ENCODE measurements at places on chromosomes 12 and 14.

- no peak for DNase-seq
Measured at GRCh38 chr14:33670235-33670634, 280.6 kb downstream of the EGLN3 start.

DNA sequence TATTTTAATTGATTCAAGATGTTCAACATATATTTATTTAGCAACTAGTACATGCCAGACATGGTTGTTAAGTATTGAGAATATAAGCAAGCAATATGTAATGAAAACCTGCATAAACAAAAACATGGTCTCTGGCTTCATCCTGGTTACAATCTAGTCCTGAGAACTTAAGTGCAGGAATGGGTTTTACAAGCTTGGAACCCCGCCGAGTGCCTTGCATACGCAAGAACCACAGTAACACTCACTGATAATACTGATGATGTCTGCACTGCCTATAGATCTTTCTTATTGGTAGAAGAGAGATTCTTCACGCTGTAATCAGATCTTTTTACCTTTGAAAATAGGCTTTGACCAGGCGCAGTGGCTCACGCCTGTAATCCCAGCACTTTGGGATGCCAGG lies 22.9 kb upstream of the CALM1 start:
- DNase-seq = no peak

DNA sequence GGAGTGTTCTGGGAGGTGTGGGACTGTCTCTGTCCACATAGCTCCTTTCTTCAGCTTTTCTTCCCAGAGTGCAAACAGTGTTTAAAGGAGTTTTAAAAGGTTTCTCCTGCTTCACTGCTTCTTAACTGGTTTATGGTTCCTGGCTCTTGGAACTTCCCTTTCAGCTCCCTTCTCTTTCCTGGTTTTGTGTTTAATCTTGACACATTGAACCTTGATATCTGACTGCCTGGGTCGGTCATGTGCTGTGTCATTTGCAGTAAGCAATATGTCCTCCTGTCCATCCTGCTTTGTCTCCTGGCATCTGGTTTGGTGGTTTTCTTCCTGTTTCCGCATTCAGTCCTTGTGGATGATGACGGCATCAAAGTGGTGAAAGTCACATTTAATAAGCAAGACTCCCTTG lies 2.2 kb downstream of the TMEM106C start:
- no peak for DNase-seq

GRCh38 chr14:106347890-106348755 lies 821.7 kb downstream of the TMEM121 start:
- DNase-seq = no peak

- DNase-seq = peak; percentile 55
Measured at GRCh38 chr12:64675795-64676194, 65.5 kb downstream of the RASSF3 start.

DNA sequence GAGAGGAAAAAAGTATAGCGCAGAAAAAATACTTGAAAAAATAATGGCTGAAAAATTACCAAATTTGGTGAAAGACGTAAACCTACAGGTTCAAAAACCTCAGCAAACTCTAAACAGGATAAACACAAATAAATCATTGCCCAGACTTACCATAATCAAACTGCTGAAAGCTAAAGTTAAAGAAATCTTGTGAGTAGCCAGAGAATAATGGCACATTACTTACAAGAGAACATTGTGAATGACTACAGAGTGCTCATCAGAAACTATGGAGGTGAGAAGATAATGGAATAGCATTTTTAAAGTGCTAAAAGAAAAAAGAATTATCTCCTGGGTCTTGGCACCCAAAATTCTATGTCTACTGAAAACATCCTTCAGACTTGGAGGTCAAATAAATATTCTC lies 36.0 kb downstream of the ATF1 start:
- DNase-seq = peak; percentile 38

DNA sequence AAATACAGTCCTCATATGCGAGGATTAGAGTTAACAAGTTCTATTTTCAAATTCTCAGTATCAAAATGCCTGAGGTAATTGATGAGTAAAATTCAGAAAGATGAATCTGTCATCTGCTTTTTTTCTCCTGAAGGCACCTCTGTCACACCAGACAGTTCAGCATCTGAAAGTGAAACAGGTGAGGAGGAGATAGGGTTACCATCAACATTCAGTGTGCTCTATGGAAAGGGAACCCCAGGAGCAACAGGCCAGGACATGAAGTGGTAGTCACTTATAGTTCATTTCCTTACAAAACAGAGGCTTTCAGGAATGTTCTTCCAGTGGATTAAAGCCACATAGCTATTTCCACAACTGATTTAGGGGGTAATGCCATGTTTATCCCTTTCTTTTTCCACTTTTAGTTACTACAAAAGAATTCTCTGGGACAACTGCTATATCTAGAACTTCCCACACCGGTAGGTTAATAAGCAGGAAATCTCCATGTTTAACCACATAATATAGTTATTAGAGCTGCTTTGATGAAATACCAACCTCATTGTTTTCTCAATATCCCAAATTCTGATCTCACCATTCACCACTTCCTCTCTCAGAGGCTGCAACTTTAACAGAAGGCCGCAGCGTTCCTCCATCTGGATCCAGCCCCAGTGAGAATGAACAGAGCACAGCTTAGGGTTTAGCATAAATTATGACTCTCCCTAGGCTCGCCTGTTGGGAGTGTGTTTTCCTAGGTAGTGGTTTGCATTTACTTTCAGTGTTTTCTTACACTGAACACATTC lies 177.0 kb upstream of the CNTN1 start:
- DNase-seq = peak; percentile 29

DNA sequence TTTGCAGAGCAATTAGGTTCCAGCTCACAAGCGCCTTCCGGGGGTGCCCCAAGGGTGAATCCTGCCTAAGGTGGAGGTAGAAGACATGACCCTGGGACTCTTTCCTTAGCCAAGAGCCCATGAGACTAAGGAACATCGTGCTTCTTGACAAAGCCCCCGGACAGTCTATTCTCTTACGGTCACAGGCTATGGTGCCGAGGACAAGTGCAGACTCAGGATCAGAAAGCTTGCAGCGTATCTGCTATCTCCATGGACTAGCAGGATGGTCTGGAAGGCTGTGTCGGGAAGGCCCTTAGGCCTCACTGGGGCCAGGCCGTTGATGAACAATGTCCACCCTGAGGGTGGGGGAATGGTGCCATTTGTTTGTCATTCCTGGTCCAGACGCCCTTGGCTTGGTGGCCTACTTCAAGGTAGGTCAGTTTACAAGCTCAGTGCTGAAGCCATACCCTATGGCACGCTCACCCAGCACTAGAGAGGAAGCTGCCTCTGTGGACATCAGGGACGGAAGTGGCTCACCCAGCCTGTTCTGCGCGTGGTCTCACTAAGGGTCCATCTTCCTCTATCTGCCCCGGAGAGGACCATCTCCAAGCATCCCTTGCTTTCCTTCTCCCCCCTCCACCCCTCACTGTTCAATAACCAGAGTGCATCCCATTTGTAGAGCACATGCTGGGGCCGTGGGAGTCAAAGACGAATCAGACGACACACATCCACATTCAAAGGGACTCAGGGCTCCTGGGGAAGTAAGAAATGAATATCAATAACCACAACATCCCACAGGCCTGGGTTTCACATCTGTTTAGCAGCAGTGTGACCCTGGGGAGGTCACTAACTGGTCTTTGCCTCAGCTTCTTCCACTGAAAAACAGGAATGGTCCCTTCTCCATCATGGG lies 45.0 kb upstream of the IQSEC3 start:
- DNase-seq = no peak

- DNase-seq = peak; percentile 29
Measured at GRCh38 chr12:53550595-53550994, 43.3 kb upstream of the NPFF start.

- DNase-seq = peak; percentile 93
Measured at GRCh38 chr12:19273482-19274330, 144.2 kb downstream of the PLEKHA5 start.

GRCh38 chr12:72063073-72063472 lies 124.4 kb downstream of the TPH2 start:
- DNase-seq = no peak

DNA sequence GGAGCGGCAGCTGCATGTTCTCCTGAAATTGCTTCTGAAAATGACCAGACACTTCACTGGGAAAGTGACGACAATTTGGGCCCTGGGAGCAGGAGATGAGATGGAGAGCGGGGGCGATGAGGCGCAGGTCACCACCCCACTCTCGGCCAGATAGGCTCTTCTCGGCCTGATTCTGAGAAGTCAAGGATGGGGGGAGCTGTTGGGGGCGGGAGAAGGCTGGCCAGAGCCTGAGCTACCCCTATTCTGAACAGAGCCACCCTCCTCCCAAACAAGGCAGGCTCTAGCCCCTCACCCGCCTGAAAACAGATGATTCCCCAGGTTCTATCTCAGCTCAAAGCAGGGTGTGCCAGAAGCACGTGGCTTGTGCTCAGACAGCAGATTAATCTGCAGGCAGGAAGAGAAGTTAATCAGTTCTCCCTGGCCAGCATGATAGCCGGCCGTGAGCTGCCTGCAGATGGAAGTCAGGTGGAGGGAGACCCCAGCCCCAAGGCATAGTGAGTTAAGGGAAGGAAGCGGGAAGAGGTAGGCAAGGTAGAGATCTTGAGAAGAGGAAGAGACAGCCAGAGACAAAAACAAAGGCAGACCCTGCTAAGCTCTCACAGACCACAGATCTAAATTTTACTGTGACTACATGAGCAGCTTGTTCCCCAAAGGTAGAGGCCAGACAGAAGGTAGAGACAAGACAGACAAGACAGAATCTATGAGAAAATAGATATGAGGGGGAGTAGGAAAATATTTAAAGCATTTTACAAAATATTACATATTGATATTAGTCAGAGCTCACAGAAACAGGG lies 10.9 kb upstream of the TAC3 start:
- no peak for DNase-seq

GRCh38 chr12:75329918-75330826 lies at the start of gene CAPS2:
Gene CAPS2, minus strand, starts transcription at chr12:75330324. Its CDS starts 3,826 bp downstream, at chr12:75326498.
- DNase-seq = peak; percentile 93

GRCh38 chr12:66533767-66534166 lies 145.1 kb downstream of the GRIP1 start:
- no peak for DNase-seq

DNA sequence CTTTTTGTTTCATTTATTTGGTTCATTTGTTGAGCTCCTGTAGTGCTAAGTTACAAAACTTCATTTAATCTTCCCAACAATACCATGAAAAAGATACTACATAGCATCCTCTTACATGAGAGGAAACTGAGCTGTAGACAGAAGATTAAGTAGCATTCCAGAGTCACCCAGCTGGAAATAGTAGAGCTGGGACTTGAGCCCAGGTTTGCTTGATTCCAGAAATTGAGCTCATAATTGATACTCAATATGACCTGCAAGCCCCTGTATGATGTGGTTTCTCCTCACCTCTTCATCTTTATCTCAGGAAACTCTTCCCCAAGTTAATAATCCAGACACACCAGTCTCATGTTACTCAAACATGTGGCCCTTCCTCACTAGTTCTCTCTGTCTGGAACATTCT lies 87.0 kb upstream of the DAAM1 start:
- no peak for DNase-seq

DNA sequence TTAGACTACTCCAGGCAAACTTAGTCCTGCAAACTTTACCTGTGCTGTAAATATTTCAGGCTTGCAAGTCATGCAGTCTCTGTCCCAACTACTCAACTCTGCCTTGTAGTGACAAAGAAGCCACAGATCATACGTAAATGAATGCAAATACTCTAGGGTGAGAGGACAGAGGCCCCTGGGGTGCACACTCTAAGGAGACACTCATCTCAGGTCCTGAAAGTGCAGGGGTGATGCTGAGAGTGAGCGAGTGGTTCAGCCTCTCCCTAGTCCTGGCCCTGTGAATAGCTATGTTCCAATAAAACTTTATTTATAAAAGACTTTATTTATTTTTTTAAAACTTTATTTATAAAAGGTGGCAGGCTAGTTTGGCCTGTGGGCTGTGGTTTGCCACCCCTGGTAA lies 34.9 kb downstream of the HCAR2 start:
- no peak for DNase-seq

DNA sequence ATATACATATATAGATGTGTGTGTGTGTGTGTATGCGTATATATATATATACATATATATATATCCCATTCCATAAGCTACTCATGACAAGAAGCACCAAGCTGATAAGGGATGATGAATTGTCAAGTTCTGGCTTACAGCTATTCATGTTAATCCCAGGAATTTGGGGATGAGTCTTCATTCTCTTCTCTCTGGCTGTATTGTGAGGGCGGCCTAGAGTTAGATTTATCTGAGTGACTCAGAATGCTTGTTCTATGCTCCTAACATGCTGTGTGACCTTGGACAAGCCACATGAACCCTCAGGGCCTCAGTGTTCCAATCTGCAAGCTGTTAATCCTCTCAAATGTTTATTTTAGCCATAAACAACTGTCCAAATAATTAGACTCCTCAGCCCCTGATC lies 749.0 kb downstream of the MED13L start:
- DNase-seq = no peak

DNA sequence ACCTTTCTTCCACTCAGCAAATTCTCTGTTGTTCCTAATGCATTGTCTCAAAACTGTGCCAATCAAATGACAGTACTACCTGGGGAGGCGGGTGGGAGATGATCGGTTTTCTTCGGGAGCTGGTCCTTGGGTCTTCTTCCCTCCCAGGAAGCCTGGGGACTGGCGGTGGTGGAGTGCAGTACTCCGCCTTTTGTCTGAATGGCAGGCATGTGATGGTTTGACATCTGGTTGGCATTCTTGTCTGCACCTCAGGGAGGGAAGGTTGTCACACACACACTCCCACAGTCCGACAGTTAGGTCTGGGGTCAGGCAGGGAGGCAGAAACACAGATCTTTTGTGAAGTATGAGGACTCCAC lies 114.8 kb downstream of the SNAPC1 start:
- DNase-seq = no peak

- no peak for DNase-seq
Measured at GRCh38 chr12:32146074-32146873, 39.6 kb downstream of the BICD1 start.
